ENCODE measurements at places on chromosomes 16 and 17.

DNA sequence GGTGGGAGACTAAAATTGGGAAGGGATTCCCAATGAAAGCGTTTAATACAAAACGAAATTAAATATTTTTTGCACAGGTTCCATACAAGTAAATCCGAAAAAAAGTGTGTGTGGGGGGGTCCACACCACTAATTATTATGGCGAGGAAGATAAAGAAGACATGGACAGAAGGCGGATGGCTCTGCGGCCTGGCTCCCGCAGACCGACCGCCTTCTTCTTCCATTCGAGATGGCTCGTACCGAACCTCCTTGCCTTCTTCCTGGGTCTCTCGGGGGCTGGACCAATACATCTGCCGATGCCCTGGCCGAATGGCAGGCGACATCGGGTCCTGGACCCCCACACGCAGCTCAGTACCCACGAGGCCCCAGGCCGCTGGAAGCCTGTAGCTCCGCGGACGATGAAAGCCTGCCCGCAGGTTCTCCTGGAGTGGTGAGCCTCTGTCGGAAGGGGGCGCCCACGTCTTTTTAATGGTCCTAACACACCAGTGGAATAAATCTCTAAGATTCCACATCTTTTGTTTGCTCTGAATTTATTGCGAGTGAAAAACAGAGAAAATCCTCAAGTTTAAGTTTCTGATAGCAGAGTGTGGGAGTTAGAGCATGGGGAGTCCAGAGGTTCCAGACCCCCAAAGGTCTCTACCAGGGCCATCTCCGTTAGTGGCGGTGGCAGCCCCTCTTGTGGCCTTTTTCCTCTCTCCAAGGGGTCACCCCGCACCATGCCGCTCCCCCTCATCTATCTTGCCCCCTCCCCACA, 1.4 kb downstream of the PRAC2 start:
- peaks cover 43% of the 10 kb centered on the region for H3K4me1 ChIP-seq
- H3K27ac ChIP-seq: no peak overlapping the region
- H3K4me3 ChIP-seq: peak overlapping the region; percentile 57
- H3K27me3 ChIP-seq: peaks cover 92% of the 10 kb centered on the region
- peak; percentile 94 for DNase-seq
- no peaks in the 10 kb centered on the region for H3K36me3 ChIP-seq

DNA sequence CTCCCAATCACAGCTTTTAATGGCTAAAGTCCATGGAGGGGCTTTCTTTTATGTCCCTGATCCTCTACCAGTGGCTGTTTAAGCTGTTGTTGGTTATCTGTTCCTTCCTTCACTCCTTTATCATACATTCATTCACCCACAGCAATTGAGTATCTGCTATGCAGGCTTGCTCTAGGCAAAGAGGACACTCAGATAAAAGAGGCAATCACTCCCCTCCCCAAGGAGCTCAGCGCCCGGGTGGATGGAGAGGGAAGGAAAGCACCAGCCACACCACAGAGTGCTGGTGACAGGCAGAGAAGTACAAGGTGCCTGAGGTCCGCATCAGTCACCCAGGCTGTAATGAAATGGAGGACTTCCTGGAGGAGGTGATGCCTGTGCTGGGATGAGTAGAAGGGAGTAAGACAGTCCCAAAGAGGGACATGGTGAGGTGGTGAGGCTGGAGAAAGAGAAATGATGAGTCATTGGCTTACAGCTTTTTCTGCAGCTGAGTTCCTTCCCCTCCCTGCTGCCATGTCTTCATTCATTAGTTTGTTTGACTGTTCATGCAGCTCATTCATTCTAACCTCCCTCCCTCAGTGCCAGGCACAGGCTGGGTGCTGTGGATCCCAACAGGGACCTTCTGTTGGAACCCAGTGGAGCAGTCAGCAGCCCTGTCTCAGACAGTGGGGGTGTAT, 12.8 kb upstream of the NGFR start:
- no peaks in the 10 kb centered on the region for H3K36me3 ChIP-seq
- no peak overlapping the region for H3K4me3 ChIP-seq
- peaks cover 6% of the 10 kb centered on the region for H3K4me1 ChIP-seq
- H3K27me3 ChIP-seq: peaks cover 32% of the 10 kb centered on the region

- H3K27me3 ChIP-seq: no peaks in the 10 kb centered on the region
- peaks cover 23% of the 10 kb centered on the region for H3K4me1 ChIP-seq
- DNase-seq: peak; percentile 75
- H3K4me3 ChIP-seq: peak overlapping the region; percentile 79
- no peak overlapping the region for H3K27ac ChIP-seq
- peaks cover 4% of the 10 kb centered on the region for H3K36me3 ChIP-seq
Observed at GRCh38 chr16:67537636-67538591, 9.3 kb downstream of the RIPOR1 start.

DNA sequence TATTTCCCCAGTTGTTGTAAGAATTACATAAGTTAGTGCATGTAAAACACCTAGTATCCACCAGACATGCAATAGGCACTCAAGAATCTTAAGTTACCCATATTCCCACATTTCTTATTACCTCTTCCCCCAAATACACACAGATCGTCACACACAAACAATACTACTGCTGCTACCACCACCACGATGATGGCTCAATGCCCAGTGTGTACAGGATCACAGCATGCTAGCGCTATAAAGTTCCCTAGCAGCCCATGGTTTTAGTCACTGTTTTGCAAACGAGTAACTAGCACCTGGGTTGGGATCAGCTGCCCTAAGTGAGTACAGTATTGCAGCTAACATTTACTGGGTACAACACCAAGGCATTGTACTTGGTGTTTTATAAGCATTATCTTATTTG, 411.7 kb downstream of the UTP18 start:
- no peak overlapping the region for H3K27ac ChIP-seq
- H3K36me3 ChIP-seq: no peaks in the 10 kb centered on the region
- no peaks in the 10 kb centered on the region for H3K4me1 ChIP-seq
- peaks cover 4% of the 10 kb centered on the region for H3K27me3 ChIP-seq
- DNase-seq: no peak
- no peak overlapping the region for H3K4me3 ChIP-seq

GRCh38 chr16:2022723-2023091, 3.1 kb downstream of the NPW start:
- peaks cover 30% of the 10 kb centered on the region for H3K27me3 ChIP-seq
- peaks cover 22% of the 10 kb centered on the region for H3K4me1 ChIP-seq
- no peak for DNase-seq
- H3K36me3 ChIP-seq: no peaks in the 10 kb centered on the region

GRCh38 chr17:48615963-48616716, 1.0 kb upstream of the HOXB8 start:
- H3K4me1 ChIP-seq: peaks cover 53% of the 10 kb centered on the region
- no peaks in the 10 kb centered on the region for H3K36me3 ChIP-seq
- no peak overlapping the region for H3K4me3 ChIP-seq
- H3K27ac ChIP-seq: no peak overlapping the region

Data from activated naive CD4-positive, alpha-beta T cell treated with anti-CD3 and anti-CD28 coated beads for 36 hours (primary cell).